ENCODE measurements at places on chromosomes 13 and 19. TPM values are rescaled to one million over a fixed set of nuclear protein-coding genes. Genes with fewer than 3 reads are reported as not detected.

NOVA2 gene
- total RNA-seq = 15.9 TPM

PLEKHF1 gene
- total RNA-seq = 1.8 TPM

FGF21 gene
- total RNA-seq = not detected

ZNF805 gene
- 30.2 TPM for total RNA-seq

ZNF615 gene
- total RNA-seq = 28.1 TPM

KRTDAP gene
- not detected for total RNA-seq

TUBA3C gene
- total RNA-seq = not detected

NKPD1 gene
- 0.69 TPM for total RNA-seq

ZNF529 gene
- total RNA-seq = 47.3 TPM

VAV1 gene
- total RNA-seq = 5.1 TPM

SLC25A42 gene
- 12.5 TPM for total RNA-seq

BICRA gene
- total RNA-seq = 6.2 TPM

PLEKHA4 gene
- total RNA-seq = 2.3 TPM

GIPC3 gene
- 0.23 TPM for total RNA-seq

KIR3DL1 gene
- not detected for total RNA-seq

KLK3 gene
- not detected for total RNA-seq

PRR36 gene
- total RNA-seq = 3.5 TPM

MAB21L1 gene
- 6.9 TPM for total RNA-seq

KLK10 gene
- 3.2 TPM for total RNA-seq

CACNG7 gene
- total RNA-seq = 14.1 TPM

CBY2 gene
- not detected for total RNA-seq

CLC gene
- total RNA-seq = not detected

RDH8 gene
- not detected for total RNA-seq

CHERP gene
- 10.1 TPM for total RNA-seq

MYPOP gene
- total RNA-seq = 1.4 TPM

ZNF616 gene
- total RNA-seq = 23.3 TPM

ZIK1 gene
- 24.2 TPM for total RNA-seq

ZNF541 gene
- total RNA-seq = 0.23 TPM

CCDC8 gene
- 8.1 TPM for total RNA-seq

F10 gene
- 0.69 TPM for total RNA-seq

All from diencephalon (tissue), 1 donor.